ENCODE measurements at places on chromosomes 6 and 20.

GRCh38 chr6:155252581-155252980 is 11.2 kb upstream of the CLDN20 start:
- no peak for DNase-seq

DNA sequence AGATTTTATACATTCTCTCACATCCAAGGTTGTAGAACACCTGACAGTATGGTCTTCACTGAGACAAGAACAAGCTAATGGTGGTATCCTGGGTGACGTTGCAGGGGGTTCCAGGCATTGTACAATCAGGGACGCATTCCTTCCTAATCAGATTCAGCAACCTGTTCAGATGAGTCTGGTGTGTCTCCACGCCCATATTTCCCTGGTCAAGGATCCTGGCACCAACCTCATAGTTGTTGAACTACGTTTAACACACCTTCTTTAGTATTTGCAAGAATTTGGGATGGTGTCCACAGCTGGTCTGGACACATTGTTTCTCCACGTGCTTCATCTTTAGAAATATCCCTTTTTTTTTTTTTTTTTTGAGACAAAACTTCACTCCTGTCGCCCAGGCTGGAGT is 161.0 kb upstream of the CDYL start:
- no peak for DNase-seq

- no peak for DNase-seq
Observed at GRCh38 chr6:20554326-20554725, 20.1 kb downstream of the CDKAL1 start.

GRCh38 chr6:44446626-44447300 is 59.3 kb downstream of the CDC5L start:
- no peak for DNase-seq

DNA sequence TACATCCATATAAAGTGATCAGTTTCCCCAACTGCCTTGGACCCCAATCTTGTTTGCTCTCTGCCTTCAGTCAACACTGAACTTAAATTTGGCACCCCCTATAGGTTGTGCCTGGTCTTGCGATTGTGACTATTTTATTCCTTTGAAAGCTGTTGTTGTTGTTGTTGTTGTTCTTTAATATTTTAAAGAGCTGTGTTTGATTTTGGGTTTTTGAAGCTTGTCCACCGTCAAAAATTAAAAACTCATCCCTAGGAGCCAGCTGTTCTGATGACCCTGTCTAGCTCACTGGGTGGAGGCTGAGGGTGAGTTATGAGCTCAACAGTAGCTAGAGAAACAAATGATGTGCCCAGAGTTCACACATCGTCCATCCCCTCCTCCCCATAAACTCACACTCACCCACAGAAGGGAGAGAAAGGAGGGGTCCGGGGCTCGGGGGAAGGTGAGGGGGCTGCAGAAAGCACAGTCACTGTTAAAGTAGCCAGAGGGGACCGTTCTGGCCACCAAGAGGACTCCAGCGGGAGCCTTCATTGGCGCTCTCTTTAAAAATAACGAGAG is 4.0 kb downstream of the SIM1 start:
- DNase-seq, result no peak

DNA sequence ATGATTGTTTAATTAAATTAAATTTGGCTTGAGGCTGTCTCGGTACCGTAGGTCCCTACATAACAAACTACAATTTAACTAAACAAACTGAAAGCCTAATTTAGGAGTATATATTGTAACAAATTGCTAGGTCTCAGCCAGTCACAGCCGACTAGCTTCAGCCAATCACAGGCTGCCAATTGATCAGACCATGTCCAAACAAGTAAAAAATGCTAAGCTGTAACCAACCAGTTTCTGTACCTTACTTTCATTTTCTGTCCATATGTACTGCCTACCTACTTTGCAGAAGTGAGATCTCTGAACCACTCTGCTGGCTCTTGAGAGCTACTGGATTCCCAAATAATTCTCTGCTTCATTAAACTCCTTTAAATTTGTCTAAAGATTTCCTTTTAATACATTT is 648.0 kb upstream of the GJE1 start:
- DNase-seq, result no peak

- DNase-seq, result no peak
Observed at GRCh38 chr20:35216541-35216940, 9.9 kb upstream of the MMP24 start.

DNA sequence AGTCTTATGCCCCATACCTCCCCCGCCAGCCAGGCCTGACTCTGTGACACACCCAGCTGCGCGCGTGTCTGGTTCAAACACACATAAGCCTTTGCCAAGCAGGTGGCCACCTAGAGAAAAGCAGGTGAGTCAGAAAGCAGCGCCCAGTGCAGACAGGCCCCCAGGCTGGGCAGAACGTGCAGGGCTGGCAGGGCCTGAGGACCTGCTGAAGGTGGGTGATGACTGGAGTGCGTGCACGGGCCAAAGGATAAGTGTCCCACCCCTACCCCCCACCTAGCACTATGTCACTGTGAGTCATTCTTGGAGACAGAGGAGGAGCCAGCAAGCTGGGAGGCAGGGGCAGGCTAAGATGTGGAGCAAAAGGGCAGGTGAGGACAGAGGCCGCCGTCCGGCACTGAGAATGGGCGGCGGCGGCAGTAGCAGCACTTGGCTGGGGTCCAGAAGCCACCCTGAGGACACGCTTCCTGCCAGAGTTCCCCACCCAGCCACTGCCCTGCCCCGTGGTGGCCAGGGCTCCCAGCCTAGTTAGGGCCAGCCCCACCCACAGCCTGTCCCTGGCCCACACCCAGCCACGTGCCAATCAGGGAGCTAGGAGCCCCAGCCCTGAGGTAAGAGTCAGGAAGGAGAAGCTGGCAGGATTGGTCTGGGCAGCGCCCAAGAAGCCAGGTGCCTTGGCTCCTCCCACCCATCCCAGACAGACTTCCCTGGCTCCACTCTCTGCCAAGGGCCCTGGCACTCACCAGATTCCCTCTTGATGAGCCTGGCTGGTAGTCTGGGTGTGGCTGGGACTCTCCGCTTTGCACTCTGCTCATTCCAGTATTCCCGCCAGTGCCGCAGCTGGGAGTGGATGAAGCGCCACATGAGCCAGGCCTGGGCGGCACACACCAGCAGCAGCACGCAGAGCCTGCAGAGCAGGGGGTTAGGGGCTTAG is 72.7 kb downstream of the TRAM2 start:
- DNase-seq, result no peak

GRCh38 chr6:146892613-146893401 is 294.0 kb downstream of the ADGB start:
- DNase-seq, result no peak

GRCh38 chr6:116328528-116328903 is 42.2 kb upstream of the DSE start:
- no peak for DNase-seq

DNA sequence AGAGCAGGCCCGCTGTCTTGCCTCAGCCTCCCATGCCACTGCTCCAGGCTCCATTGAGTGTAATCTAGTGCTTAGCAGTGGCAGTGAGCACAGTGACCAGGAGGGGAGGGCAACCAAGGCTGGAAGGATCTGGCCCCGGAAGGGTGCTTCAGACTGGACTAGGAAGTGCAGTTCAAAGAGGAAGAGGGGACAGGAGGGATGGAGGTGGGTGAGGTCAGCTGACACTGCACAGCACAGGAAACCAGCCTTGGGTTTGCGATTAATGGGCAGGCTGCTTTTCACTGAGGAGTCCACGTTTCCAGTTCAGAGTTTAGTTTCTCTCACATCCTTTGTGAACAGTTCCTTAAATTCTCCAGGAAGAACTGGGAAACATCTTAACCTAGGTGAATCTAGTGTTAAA is 46.9 kb downstream of the CDS2 start:
- no peak for DNase-seq

GRCh38 chr6:75946146-75946831 is 126.2 kb downstream of the IMPG1 start:
- no peak for DNase-seq

- no peak for DNase-seq
Observed at GRCh38 chr6:134722200-134722870, 227.6 kb downstream of the ALDH8A1 start.

GRCh38 chr6:148770408-148771211 is 23.8 kb downstream of the UST start:
- no peak for DNase-seq

- no peak for DNase-seq
Observed at GRCh38 chr6:27290065-27290849, 21.8 kb downstream of the POM121L2 start.

GRCh38 chr6:6975459-6976111 is 132.2 kb upstream of the RREB1 start:
- DNase-seq, result no peak

DNA sequence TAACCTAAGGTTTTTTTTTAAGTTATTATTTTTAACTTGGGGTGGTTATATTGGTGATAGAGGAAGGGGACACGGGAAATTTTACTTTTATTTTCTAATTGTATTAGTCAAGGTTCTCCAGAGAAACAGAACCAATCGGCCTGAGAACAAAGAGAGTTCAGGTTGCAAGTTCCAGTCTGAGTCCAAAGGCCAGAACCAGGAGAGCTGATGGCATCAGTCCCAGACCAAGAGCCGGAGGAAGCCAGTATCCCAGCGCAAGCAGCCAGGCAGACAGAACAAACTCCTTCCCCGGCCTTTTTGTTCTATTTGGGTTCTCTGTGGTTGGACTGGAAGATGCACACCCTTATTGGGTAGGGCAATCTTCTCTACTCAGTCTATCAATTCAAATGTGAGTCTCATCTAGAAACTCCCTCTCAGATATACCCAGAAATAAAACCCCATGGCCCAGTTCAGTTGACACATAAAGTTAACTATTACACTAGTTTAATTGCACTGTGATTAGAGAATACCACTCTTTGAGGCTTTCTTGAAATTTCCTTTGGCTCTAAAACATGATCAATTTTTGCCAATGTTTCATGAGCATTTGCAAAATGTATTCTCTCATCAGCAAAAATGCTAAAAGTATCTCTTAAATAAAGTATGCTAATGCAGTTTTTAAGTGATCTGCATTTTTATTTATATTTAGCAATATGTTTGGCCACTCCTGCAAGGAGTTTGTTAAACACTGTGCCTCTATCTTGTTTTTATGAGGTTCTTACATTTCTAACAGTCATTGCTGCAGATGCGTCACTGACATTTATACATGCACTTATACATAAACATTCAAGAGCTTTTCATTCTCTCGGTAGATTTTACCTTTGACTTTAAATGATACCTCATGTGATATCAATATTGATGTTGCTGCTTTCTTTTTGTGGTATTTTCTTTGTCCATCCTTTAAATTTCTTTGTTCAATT is 103.2 kb upstream of the SSTR4 start:
- no peak for DNase-seq

DNA sequence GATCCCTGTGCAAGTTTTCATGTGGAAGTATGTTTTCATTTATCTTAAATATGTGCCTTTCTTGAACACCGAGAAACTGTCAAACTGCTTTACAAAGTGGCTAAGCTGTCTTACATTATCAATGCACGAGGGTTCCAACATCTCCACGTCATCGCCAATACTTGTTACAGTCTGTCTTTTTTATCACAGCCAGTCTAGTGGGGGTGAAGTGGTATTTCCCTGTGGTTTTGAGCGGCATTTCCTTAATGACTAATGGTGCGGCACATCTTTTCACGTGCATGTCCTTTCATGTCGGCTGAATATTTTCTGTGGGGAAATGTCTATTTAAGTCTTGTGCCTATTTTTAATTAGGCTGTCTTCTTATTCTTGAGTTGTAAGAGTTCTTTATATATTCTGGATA is 280.4 kb downstream of the FOXC1 start:
- no peak for DNase-seq

DNA sequence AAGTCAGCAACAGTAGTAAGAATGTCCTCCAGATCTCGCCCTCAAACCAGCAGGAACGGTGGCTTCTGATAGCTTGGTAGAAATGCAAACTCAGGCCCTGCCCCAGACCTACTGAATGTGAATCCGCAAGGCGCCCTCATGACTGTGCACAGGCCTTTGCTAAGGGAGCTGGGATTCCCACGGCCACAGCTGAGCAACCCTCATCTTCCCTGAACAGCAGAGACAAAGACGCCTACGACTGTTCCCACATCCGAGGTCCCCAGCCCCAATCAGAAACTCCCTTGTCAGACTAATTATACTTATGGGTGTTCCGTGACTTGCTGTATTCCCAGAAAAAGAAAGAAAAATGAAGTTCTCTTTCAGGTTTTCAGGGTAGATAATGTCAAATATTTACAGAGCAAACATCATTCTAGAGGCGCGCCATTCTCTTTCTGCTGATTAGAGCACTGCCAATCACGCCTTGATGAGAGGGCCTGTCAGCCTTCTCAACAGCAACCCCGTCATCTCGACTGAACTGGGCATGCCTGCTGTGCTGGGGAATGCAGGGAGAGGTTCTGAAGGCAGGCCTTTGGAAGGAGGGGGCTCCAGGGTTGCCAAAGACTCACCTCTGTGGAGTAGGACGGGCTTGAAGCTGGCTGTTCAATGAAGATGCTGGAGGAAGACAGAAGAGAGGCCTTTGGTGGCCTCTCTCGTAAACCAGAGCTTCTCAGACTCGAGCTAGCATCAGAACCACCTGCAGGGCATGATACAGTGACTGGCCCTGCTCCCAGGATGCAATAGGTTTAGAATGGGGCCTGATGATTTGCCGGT is 79.9 kb downstream of the ZNF217 start:
- no peak for DNase-seq

GRCh38 chr6:13813026-13813425 is 1.3 kb downstream of the MCUR1 start:
- DNase-seq, result no peak

DNA sequence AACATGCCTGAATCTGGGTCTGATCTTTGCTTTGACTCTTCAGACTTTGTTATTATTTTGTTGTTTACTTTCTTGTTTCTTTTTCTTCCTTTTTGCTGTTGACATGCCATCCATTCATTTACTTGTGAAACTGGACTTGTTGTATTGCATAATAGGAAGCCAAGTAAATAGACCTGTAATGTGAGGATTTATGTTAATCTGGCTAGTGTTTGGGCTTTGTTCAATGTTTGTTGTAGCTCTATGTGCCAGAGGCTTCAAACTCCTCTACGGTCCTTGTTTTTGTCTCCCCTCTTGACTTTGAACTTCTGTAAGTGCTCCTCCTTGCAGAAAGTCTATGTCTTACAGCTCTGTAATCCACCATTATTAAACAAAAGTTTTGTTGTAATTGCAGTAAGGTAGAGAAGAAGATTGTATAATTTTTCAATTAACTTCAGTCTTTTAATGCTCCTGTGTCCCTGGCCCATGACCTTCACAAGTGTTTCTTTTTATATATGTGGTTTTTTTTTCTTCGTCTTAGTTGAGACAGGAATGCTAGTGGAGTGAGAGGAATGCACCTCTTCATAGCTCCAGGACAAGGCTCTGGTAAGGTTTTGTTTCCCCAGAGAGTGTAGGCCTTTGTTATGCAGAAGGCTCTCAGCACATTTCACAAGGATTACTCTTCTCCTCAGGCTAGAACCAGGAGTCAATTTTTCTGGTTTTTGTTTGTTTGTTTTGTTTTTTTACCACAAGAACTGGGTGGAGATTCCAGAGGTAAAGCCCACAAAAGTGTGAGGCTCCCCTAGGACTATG is 1061.8 kb upstream of the CITED2 start:
- no peak for DNase-seq

GRCh38 chr6:494394-494793 is 102.8 kb downstream of the IRF4 start:
- DNase-seq, result no peak

- DNase-seq, result no peak
Observed at GRCh38 chr6:143528164-143528811, 16.8 kb upstream of the FUCA2 start.

Measured in ecto neural progenitor cell (in vitro differentiated cells).